ENCODE measurements at places on chromosomes 1 and 21.
A peak's percentile ranks its signal among the peaks of the same experiment; 100 is the strongest.

GRCh38 chr1:59265622-59266021, 31.3 kb upstream of the FGGY start:
- no peak for DNase-seq

DNA sequence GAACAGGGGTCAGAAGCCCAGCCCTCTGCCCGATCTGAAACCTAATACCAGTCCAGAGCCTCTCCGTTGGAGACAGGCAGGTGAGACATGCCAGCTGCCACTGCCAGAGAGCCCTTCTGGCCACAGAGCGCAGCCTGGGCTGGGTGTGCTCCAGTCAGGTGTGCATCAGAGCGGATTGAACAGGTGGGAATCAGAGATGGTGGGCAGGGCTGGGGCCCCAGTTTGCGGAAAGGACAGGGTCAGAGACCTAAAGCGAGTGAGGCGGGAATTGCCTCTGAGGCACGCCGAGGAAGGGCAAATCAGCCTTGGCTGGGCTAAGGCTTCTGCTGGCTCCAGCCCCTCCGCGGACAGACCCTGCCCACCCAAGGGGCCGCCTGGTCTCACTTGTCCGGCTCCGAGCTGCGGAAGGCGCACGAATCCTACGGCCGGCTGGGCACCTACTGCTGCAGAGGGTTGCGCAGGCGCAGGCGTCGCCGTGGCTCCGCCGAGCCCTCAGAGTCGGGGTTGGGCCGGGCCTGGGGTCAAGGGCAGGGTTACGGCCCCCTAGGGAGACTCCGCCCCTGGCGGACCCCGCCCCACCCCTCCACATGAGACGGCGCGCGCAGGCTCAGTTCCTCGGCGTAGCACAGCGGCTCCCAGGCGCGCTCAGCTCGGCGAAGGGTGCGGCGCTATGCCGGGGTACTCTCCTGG, 10.3 kb downstream of the CPLANE2 start:
- DNase-seq = no peak

DNA sequence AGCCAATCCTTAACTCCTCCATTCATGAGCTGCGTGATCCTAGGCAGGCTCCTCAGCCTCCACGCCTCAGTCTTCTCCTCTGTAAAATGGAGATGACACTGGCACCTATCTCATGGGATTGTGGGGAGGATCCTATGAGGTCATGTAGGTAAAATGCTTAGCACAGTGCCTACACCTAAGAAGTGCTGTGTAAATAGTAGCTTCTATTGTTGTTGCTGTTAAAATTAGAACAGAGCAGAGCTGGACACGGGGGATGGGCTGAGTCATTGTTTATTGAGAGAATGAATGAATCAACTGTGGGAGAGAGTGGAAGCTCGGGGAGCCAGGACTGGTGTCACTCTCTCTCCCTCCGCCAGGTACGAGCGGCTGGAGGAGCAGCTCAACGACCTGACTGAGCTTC, 43.0 kb downstream of the TMCC2 start:
- DNase-seq = no peak

- DNase-seq = no peak
Observed at GRCh38 chr1:105137543-105138457, 1388.1 kb downstream of the AMY1C start.

DNA sequence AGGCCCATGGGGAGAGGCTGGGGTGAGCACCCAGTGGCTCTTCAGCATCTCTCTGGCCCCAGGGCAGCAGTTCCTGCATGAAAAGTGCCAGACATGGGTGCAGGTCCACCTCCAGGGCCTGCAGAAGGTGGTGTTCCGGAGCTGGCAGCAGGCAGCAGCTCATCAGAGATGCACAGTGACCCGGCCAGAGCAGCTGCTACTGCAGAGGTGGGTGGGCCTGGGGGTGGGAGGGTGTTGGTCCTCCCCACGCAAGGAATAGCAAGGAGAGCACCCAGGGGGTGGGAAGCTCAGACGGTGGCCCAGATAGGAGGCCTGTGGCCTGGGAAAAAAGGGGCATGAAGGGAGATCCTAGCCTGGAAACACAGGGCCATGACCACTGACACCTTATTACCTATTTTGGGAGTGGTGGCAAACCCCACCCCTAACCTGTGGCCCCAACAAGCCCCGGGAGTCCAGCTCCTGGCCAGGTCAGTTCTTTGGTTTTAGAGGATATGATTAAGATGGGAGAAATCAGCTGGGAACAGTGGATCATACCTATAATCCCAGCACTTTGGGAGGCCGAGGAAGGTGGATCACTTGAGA, 20.2 kb downstream of the C1orf167 start:
- no peak for DNase-seq

GRCh38 chr1:119554183-119554582, 47.2 kb downstream of the HSD3B1 start:
- DNase-seq = peak; percentile 14

GRCh38 chr1:154683820-154684219, 75.8 kb upstream of the ADAR start:
- DNase-seq = no peak
